ENCODE measurements at places on chromosomes 7 and 10.

GRCh38 chr7:106959753-106960152 lies 84.8 kb upstream of the PRKAR2B start:
- DNase-seq = no peak

- no peak for DNase-seq
Measured at GRCh38 chr7:81501220-81501619, 268.6 kb downstream of the HGF start.

- no peak for DNase-seq
Measured at GRCh38 chr7:140923358-140924006, 1.2 kb downstream of the BRAF start.

- no peak for DNase-seq
Measured at GRCh38 chr10:64658528-64658927, 1137.3 kb downstream of the REEP3 start.

DNA sequence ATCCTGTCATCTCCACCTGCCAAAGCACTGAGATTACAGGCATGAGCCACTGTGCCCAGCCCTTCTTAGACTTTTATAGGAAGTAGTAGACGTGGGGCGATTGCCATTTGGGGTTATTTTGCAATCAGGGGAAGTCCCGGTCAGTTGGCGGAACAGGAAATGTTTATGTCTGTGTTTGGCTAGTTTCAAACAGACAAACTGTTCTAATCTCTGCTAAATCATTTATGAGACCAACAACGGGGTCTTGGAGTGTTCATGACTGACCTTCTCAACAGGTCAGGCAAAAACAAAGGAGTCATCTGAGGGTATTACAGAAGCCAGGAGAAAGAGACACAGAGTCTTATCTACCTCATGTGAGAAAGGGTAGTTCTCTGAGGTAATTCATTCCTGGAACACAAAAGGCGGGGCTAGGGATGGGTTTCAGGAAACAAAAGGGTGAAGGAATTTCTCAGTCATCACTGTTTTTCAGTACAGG lies 6.6 kb upstream of the TPK1 start:
- no peak for DNase-seq

DNA sequence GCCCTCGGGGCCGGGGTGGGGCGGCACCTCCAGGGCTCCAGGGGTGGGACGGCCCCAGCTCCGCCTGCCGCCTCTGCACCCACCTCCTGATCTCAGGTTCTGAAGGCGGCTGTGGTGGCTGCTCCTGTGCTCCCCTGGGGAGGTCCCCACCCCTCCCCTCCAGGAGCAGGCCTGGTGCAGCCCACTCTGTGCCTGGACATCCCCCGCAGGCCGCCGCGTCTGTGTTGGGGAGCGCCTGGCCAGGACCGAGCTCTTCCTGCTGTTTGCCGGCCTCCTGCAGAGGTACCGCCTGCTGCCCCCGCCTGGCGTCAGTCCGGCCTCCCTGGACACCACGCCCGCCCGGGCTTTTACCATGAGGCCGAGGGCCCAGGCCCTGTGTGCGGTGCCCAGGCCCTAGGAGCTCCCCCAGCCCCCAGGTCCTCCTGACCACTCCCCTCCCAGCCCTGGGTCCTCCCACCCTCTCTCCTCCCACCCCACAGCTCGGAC lies 5.5 kb downstream of the CYP2W1 start:
- no peak for DNase-seq

DNA sequence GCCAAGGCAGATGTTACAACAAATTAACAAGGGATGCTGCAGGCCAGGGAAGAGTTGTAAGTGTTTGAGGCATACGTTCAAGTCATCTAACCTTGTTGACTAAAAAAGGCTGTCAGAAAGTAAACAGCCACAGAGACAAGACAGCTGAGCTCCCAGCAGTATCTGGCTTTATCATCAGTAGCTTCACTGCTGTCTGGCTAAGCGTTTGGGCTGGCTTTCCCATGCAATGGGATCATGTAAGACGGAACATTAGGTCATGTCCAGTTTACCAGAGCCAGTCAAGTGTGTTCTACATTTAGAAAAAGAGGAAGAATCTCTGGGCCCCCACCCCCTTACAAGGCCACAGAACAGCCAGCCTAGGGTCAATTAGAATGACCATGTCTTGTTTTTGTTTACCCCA lies 51.3 kb upstream of the GSAP start:
- no peak for DNase-seq

- no peak for DNase-seq
Measured at GRCh38 chr10:127524229-127524628, 24.9 kb upstream of the NPS start.

GRCh38 chr10:88091490-88092061 lies 228.2 kb downstream of the PTEN start:
- peak; percentile 55 for DNase-seq

DNA sequence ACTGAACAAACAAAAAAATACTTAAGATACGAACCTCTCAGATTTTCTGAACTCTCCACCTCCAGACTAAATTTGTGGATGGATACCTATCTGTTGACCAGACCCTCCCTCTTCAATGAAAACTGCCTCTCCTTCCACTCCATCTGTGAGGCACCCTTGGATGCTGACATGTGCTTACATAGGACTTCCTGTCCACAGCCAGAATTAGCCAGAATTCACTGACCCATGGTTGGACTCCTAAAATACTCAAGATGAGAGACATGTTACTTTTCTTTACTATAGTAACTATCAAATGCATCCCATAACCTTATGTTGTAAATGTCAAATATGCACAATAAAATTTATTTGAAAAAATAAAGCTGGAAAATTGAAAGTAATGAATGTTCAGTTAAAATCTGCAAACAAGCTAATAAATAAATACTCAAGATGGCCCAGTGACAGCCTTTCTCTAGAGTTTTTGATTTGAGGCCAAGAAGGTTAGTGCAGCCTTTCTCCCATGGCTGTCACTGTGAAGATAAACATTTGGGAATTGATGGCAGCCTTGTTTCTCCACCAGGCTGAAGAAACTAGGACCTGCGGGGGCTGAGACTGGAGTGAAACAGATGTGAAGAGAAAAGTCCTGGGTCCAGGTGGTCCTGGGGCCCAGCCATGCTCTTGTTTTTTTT lies 287.0 kb downstream of the ZEB1 start:
- DNase-seq = no peak

- no peak for DNase-seq
Measured at GRCh38 chr7:10973942-10974911, 555 bp downstream of the PHF14 start.

GRCh38 chr7:33559324-33559710 lies 346.0 kb upstream of the BMPER start:
- DNase-seq = no peak

- DNase-seq = no peak
Measured at GRCh38 chr7:14385074-14385473, 395.6 kb upstream of the ETV1 start.

DNA sequence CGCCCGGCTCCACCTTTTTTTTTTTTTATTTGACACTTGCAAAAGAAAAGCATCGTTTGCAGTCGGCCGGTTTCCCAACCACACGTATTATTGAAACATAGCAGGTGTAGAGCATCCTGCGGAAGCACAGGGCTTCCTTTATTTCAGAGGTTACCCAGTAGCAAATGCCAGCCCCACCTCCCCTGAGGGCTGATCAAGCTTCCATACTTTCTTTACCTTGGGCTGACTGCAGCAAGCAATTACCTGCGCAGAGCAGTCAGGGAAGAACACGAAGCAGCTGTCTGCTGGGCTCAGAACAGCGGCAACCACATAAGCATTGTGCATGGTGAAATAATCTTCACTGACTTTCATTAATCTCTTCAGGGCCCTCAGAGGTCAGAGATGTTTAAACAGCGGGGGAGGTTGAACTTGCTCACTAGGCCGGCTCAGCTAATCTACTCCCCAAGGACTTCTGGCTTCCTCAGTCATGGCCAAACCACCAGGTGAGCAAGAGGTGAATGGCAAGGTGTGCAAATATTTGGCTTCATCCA lies 784.7 kb upstream of the AUTS2 start:
- DNase-seq = no peak

DNA sequence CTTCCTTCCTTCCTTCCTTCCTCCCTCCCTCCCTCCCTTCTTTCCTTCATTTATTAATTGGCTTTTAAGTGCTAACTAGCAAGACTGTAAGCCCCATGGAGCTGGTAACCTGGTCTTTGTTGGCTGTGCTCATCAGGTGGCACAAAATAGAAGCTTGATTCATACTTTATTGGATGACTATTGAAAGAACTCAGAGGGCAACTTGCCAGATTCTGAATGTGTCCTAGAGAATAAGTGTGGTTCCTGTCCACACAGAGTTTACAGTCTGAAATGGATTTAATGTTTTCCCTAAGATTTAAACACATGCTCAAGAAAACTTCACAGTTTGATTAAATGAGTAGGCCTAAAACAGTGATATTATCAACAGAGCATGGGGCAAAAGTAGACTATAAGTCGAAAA lies 3.1 kb upstream of the CACNB2 start:
- DNase-seq = no peak

- DNase-seq = no peak
Measured at GRCh38 chr7:50580057-50580456, 14.9 kb upstream of the DDC start.

DNA sequence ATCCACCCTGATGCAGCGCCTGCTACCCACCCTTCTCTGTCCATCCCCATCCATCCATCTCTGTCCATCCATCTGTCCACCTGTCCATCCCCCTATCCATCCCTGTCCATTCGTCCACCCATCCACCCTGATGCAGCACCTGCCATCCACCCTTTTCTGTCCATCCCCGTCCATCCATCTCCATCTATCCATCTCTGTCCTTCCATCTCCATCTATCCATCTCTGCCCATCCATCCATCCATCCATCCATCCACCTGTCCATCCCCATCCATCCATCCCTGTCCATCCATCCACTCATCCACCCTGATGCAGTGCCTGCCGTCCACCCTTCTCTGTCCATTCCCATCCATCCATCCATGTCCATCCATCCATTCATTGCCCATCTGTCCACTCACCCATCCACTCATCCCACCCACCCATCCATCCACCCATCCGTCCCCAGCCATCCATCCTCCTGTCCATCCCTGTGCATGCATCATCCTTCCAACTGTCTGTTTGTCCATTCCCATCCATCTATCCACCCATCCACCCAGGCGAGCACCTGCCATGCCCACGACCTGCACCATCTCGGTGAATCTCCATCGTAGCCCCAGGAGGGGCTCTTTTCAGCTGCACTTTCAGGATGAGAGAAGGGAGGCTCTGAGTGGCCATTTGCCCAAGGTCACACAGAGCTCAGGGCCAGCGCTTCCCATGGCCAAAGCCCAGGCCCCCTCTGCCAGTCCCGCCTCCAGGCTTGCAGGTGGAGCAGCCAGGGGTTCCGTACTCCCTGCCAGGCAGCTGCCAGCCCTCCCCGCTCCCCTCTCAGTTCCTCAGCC lies 137.4 kb downstream of the LHPP start:
- DNase-seq = no peak

- no peak for DNase-seq
Measured at GRCh38 chr10:96921655-96922054, 89.6 kb downstream of the LCOR start.

DNA sequence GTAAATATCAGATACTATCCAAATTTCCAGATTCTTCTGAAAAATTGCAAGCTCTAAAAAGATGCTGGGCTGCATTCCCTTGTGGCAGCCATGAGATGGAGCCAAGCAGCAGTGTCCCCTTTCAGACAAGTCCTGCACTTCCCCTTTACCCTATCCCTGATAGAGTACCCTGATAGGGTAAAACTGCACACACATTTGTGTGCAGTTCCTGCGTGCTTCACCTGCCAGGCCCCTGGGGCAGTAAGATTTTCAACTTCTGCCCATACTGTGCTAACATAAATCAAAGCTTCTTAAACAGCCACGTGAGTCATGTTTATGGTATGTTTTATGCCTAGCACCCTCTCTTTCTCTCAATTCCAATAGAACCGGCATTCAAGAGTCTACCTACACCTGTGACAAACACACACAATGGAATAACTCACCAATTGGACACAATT lies 52.2 kb downstream of the IFIT5 start:
- no peak for DNase-seq

DNA sequence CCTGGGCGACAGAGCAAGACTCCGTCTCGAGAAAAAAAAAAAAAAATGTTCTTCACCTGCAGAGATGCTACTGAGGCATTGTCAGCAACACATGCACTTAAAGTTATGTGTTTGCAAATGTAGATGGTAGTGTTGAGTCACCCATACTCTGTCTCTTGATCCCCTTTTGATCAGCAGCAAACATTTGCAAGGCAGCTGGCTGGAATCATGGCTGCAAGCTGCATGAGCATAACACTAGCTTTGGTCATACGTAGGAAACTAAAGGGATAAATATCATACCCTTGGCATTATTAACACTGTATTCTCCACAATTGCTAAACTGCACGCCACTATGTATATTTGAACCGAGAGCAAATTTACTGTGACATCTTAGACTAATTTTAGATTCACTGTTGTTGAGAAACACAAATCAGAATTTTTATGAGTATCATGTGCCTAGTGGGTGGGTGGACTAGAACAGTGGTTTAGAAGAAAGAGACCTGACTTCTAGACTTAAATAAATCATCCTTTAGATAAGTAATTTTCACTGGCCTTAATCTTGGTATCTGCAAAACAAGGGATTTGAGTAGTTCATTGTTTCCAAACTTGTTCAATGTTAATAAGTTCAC lies 229.3 kb upstream of the MEOX2 start:
- no peak for DNase-seq

GRCh38 chr7:121002-121785 lies 71.2 kb upstream of the FAM20C start:
- DNase-seq = no peak

DNA sequence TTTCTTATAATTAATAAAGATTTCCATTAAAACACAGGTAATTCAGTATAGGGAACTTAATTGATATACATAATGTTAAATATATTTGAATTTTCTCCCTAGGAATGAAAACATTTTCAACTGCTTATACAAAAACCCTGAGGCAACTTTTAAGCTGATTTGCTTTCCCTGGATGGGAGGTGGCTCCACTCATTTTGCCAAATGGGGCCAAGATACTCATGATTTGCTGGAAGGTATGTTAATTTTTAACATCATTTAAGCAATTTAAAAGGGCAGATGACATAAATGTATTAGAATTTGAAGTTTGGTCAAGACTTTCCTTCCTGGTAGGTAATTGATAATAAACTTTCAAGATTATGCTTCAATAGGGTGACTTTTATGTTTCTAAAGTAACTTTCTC lies 5.8 kb downstream of the OLAH start:
- no peak for DNase-seq

DNA sequence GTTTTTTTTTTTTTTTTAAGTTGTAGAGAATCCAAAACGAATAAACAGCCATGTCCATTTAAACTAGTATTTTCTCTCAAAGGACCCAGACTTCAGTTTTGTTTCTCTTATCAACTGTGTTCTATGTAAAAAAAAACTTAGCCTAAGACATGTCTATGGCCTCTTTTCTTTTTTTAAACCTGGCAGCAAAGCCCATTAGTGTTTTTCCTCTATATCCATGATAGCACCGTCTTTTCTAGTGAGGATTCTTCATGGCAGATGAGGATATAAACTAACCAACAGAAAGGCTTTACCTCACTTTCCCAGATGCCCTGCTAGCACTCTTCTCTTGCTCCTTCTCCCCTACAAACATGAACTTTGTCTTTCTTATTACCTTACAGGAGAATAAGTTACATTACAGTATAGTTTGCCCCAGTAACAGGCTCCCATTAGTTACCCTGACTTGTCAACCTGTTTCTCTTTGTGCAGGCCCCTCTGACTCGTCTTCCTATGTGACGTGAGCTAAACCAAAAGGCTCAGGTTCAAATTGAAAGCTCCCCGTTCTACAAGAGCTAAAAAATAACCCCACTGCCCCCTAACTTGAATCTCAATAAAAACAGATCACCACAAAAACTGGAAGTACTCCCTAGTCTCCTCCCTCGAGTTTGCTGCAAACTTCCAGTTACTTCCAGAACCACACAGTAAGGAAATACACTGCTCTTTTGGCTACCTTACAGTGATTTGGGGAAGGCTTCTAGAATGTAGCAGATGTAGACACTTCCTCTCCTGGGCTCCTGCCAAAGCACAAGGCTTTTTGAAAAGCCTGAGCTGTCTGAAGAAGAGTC lies 20.1 kb downstream of the P4HA1 start:
- DNase-seq = no peak
